ENCODE measurements at places on chromosomes 12 and 14. TPM values are rescaled to one million over a fixed set of nuclear protein-coding genes. Genes with fewer than 3 reads are reported as not detected.

The GPR84 gene
- not detected for total RNA-seq

DNA sequence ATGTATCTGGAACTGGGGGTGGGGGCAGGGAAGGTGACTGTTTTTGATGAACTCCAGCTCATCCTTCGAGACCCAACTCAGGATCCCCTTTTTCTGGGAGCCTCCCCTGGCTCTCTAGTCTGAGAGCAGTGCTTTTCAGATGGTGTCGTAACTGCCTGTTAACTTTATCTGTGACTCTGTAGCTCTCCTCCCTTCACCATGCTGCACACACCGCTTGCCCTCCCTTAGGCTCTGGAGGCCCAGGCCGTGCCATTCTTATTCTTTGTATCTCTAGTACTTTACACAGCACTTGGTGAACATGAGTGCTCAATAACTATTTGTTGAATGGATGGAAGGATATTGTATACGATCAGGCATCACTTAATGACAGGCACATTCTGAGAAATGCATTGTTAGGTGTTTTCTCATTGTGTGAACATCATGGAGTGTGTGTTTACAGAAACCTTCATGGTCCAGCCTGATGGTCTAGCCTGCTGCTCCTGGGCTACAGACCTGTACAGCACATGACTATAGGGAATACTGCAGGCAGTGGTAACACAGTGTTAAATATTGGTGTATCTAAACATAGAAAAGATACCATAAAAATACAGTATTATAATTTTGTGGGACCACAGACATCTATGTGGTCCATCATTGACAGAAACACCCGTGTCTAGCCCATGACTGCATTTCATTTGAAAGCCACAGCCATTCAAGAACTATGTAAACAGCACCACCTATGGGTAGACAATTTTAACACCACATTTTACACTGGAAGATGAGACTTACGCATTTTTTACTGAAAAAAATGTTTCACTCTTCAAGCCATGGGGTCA is 91.8 kb downstream of the EML1 start:
- DNase-seq, result peak; percentile 57

The MYL2 gene
- total RNA-seq, result not detected

GRCh38 chr12:19129486-19130223 is at the start of gene PLEKHA5:
Gene PLEKHA5, plus strand, starts transcription at chr12:19129733. Its CDS starts 67 bp downstream, at chr12:19129800.
- DNase-seq, result peak; percentile 85

DNA sequence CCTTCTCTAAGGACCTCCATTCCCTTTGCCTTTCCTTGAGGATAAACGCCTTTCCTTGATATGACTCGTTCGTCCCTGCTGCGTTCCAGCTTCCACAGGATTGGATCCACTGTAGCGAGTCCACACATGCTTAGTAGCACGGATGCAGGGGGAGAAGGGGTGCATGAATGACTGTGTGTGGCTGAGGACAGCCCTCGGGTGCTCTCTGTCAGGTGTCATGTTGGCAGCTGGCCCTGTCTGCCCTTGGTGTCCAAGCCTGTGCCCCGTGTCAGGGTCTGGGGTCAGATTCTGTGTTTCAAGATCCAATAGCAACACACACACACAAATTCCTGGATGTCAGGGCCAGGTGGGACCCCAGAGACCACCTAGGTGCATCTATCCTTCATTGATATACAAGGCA is 17.5 kb upstream of the KRT80 start:
- DNase-seq, result no peak

GRCh38 chr14:71235875-71236274 is 328.6 kb downstream of the PCNX1 start:
- DNase-seq, result no peak

- no peak for DNase-seq
These were observed 417.1 kb downstream of the AEBP2 start for GRCh38 chr12:19856389-19856788.

GRCh38 chr14:65940056-65940735 is 527.7 kb downstream of the FUT8 start:
- peak; percentile 55 for DNase-seq

DNA sequence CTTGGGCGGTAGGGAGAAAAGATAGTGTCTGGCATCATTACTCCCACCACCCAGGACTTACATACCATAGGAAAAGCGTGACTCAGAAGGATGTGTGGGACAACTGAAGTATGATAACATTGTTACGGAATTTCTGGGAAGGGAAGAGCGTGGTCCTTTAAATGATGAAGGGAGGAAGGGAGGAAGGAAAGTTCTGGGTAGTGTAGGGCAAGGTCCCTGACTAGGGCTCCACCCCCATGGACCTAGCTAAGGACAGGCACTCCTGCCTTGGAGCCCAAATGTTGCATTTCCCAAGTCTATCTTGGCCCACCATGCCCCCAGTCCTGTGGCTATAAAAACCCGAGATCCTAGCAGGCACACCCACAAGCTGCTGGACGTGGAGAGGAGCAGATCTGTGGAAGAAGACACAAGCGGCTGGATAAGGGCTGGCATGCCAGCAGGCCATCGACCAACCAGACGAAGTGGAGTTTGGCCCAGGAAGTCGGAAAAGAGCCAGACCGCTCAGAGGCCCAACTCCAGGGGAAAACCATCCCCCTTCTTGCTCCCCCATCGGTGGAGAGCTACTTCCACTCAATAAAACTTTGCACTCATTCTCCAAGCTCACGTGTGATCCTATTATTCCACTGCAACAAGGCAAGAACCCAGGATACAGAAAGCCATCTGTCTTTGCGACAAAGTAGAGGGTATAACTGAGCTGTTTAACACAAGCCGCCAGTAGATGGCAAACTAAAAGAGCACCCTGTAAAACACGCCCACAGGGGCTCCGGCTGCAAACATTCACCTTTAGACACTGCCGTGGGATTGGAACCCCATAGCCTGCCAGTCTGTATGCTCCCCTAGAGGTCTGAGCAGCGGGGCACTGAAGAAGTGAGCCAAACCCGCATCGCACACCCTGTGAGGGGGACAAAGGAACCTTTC is 23.0 kb upstream of the RAB21 start:
- DNase-seq, result peak; percentile 66

DNA sequence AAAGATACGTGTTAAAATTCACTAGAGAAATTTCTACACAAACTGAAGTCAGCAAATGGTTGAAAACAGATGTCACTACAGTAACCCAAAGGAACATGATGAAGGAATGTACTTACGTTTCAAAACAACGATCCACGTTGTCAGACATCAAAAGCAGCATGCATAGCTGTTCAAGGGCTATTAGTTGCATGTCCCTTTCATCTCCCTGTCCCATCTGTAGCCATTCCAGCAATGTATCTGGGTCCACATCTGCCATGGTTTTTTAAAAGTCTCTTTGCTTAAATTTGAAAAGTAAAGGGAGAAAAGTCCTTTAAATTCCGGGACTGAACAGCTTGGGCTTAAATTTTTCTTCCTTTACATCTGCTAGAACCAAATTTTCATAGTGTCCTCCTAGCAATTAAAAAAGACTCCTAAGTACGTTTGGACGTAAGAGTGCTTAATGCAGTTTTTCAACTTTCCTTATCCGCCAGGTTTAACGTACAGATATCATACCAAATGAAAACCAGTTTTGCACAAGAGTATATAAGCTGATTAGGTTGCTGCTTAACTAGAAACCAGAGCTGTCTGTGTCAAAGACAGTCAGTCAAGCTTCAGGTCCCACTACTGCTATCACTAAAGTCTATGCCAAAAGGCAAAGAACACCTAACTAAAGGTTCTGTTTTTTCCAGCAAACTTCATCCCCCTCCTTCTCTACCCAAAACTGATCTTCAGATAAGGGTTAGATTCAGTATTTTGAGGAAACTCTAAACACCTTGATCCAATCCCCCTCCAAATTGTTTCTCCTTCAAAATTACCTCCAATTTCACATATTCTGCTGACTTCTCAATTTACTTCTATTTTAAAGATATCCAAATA is 1.7 kb downstream of the HECTD1 start:
- DNase-seq, result peak; percentile 23

The NTS gene
- total RNA-seq, result not detected

The HOXC13 gene
- total RNA-seq, result 2.8 TPM

DNA sequence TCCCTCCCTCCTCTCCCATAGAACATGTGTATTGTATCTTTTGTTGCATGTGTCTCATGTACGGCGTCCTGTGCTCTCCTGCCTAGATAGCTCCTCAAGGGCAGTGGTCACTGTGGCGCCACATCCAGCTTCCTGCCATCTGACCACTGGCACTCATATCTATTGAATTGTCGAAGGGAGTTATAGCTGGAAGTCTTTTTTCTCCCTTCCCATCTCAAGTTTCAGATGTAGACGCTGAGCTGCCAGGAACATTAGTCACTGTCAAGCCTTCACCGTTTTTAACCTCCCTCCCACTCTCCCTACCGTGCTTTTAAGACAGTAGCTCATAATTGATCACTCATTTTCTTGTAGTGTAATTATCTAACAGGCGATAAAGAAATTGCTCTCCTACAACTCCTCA is 33.0 kb downstream of the MTHFD1 start:
- peak; percentile 33 for DNase-seq

- no peak for DNase-seq
These were observed 6.5 kb downstream of the KCNK10 start for GRCh38 chr14:88316521-88316920.

GRCh38 chr12:132904718-132905328 is 17.4 kb upstream of the CHFR start:
- peak; percentile 48 for DNase-seq

GRCh38 chr12:45974883-45975282 is 15.5 kb downstream of the SCAF11 start:
- DNase-seq, result no peak

GRCh38 chr12:23895792-23896218 is 53.7 kb downstream of the SOX5 start:
- peak; percentile 10 for DNase-seq

The FGF23 gene
- total RNA-seq, result not detected

- no peak for DNase-seq
These were observed 208.7 kb upstream of the BCL2L14 start for GRCh38 chr12:11861864-11862600.

DNA sequence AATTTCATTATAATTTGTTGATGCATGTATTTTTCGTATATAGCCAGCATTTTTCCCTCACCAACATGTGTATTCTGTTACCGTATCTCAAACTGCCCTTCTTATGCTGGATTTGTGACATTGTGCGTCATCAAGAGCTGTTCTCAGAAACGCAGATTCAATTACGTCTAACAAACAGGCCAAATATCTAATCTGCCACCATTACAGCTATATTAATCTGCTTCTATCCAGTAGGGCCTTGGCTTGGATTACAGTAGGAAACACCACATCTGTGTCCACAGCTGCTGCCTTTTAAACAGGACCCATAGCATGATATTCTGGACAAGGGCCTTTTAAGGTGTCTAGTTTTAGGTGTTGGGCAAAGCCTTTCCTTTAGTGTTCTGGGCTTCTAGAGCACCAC is 140.6 kb downstream of the PDE3A start:
- no peak for DNase-seq

DNA sequence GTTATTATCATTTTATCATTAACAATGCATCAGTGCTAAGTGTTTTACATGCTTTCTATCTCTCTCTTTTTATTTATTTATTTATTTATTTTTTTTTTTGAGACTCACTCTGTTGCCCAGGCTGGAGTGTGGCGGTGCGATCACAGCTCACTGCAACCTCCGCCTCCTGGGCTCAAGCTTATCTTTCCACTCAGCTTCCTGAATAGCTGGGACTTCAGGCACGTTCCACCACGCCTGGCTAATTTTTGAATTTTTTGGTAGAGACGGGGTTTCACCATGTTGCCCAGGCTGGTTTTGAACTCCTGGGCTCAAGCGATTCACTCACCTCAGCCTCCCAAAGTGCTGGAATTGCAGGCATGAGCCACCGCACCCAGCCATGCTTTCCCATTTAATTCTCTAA is 3.9 kb upstream of the BTG1 start:
- DNase-seq, result no peak

DNA sequence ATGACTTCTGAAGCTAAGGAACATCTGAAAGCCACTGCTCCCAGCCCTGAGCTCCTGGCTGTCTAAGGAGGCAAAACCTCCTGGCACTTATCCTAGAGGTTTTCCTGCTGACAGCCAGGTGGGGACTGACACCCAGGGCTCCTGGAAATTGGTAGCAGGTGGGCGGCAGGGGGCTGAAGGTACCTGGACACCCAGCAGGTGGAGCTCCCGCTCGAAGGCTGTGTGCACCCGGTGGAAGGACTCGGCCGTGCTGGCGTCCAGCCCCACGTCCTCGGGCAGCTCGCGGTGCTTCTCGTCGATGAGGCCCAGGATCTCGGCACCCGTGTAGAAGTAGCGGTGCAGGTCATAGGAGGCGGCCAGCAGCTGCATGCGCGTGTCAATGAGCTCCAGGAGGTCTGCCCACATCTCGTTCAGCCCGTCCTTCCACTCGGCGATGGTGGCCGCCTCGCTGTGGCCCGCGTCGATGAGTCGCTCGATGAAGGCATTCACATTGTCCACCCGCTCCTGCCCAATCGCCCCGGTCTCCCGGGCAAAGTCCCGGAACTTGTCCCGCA is 68.2 kb downstream of the PLEKHG3 start:
- DNase-seq, result no peak

DNA sequence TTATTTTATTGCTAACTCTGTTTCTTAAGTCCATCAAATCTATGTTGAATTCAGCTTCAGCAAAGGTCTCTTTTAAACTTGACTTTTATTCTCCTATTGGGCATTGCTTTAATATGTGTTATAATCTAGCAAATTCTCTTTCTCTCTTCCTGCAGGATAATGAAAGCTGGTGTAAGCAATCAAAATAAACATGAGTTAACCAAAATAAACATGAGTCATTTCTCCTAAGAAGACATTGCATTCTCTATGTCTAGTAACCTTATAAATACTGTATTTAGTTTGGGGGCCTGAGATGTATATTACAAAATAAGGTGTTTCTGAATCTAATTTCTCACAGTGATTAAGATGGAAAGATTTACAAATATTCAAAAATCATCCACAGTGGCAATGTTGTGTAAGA is 739.1 kb upstream of the ATXN7L3B start:
- no peak for DNase-seq

DNA sequence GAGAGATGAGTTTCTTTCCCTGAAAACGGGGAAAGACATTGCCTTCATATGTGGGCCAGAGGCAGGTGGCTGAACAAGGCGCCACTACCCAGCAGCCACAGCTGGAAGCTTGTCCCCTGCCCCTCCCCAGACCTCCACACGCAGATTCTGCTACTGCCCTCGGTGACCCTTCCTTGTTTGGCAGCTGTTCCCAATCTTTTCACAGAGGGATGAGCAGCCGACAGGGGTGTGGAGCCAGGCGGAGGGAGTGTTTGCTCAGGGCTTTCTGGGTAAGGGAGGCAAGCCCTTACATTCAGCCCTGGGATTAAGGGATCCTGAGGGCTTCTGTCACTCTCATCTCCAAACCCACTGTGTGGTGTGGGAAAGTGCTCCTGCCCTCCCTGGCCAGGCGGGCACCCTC is 4.5 kb upstream of the KRT4 start:
- no peak for DNase-seq

The PARPBP gene
- 43.3 TPM for total RNA-seq

The IL31 gene
- not detected for total RNA-seq

- no peak for DNase-seq
These were observed 1.4 kb upstream of the SOX5 start for GRCh38 chr12:23950775-23951451.

- DNase-seq, result peak; percentile 66
These were observed 445.4 kb downstream of the BCL11B start for GRCh38 chr14:98826618-98827017.
